ENCODE measurements at places on chromosomes 1 and 21. TPM values are rescaled to one million over a fixed set of nuclear protein-coding genes. Genes with fewer than 3 reads are reported as not detected.

- no peak for DNase-seq
Measured at GRCh38 chr1:100775483-100775882, 55.9 kb downstream of the VCAM1 start.

GRCh38 chr1:244665771-244666217 is 12.9 kb downstream of the DESI2 start:
- no peak for DNase-seq

GRCh38 chr1:6162773-6163172 is 17.3 kb downstream of the CHD5 start:
- no peak for DNase-seq

The GNG12 gene
- total RNA-seq = not detected

The CELA2A gene
- total RNA-seq = not detected

Data from T-helper 17 cell (primary cell).